ENCODE measurements at places on chromosomes 2 and 18.

GRCh38 chr2:239499726-239500573, 99.1 kb upstream of the HDAC4 start:
- no peak for DNase-seq

DNA sequence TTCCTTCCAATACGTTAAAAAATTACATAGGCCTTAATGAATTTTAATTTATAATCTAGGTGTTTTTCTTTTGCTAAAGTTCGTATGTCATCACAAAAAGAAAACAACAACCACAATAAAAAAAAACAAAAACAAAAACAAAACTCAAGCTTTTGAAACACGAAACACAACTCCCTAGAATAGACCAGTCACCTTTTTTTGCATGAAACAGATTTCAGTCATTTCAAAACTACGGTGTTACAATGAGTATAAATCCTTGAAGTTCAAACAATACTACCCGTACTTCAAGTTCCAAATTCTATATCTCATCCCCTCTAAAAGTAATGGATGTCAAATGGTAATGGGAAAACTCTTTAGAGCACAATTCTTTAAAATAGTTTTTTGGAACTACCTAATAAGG, 142.4 kb downstream of the CDH2 start:
- no peak for DNase-seq

DNA sequence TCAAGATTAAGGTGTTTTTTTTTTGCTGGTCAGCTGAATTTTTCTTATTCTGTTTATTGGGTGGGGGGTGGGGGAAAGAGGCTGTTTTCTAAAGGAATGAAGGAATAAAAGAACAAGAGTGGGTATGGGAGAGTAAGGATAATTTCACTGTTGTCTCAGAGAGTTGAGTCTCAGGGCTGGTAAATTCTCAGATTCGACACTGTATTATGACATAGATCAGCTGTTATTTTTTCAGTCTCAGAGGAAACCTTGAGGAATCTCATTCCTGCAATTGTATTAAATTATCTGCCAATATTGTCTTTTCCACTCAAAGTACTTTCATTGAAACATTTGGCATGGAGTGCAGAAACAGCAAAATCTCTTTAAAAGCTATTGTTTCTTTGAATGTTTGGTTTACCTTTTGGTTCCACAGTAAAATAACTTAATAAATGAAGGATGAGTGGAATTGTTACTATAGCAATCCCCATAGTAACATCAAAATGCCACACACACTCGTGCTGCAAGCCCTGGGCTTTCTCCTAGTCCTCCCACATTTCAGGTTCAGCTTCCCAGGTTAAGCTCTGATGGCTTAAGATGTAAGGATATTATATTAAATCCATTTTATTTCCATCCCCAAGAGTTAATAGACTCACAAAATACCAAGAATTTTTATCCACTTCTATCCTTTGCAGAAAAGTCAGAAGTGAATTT, 478.7 kb upstream of the TCF4 start:
- DNase-seq, result no peak

DNA sequence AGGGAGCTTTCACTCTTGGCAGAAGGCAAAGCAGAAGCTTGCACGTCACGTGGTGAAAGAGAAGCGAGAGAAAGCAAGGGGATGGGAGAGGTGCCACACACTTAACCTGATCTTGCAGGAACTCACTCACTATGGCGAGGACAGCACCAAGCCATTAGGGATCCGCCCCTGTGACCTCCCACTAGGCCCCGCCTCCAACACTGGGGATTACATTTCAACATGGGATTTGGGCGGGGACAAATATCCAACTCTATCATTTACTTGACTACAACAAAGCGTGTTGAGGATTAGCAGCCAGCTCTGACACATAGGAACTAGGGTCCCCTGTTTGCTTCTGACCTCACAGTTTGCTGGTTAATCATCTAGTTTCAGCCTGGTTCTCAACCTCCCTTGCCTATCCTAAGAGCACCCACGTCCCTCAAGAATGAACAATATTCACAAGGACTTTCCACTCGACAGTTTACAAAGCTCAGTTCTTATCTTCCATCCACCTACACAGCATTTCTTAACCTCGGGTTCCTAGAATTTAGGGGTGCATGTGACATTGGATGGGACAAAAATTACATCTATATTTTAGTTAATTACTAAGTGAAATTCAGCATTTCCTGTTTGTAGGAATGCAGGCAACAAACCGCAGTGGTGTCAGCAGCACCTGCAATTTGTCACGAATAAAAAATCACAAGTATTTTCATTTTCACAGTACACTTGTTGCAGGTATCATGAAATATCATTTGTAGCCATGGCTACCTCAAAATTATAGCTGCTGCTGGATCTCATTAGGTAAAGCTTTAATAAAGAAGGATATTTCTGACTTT, 36.0 kb downstream of the LBH start:
- DNase-seq, result no peak

- DNase-seq, result no peak
Observed at GRCh38 chr2:938181-939005, 12.3 kb upstream of the SNTG2 start.

DNA sequence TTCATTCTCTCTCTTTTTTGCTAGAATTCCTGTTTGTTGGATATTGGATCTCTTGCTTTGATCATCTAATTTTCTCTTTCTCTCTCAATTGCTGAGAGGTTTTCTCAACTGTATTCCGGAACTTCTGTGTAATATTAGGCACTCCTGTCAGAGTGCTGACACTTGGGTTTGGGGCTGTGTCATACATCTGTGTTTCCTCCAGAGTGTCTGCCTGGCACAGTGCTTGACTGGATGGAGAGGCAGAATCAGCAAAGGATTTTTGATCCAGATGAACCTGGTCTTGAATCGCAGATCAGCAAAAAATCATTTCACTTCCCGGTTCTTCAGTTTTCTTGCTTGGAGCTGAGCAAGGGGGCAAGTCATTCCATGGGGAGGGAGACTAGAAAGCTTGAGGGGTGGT, 87.7 kb upstream of the CXCR4 start:
- no peak for DNase-seq

GRCh38 chr18:34993289-34993688, 47.9 kb upstream of the MAPRE2 start:
- DNase-seq, result no peak

- no peak for DNase-seq
Observed at GRCh38 chr2:46508759-46509158, 29.4 kb downstream of the TMEM247 start.

- no peak for DNase-seq
Observed at GRCh38 chr2:73983322-73984202, 1.1 kb upstream of the TET3 start.

DNA sequence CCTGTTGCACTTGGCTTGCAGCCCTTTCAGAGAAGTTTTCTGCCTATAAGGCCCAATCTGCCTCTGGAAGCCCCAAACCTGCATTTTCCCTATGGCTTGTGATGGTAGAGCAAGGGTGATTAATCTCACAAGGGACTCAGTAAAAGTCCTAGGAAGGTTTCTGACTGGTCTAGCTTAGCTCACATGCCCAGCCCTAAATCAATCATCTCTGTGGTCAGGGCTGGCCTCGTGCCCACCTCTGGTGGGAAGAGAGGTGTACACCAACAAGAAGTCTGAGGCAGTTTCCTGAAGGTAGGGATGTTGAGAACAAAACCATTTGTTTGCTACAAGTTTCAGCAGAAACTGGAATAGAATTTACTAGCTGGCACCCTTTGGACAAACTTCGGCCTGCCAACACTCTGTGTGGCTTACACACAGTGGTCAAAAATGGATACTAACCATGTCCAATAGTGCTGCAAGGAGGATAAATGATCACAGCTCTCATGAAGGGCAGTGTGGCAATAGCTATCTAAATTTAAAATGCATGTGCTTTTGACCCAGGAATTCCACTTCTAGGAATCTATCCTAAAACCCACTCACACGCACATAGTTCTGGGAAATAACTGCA, 96.4 kb downstream of the EN1 start:
- DNase-seq, result no peak

DNA sequence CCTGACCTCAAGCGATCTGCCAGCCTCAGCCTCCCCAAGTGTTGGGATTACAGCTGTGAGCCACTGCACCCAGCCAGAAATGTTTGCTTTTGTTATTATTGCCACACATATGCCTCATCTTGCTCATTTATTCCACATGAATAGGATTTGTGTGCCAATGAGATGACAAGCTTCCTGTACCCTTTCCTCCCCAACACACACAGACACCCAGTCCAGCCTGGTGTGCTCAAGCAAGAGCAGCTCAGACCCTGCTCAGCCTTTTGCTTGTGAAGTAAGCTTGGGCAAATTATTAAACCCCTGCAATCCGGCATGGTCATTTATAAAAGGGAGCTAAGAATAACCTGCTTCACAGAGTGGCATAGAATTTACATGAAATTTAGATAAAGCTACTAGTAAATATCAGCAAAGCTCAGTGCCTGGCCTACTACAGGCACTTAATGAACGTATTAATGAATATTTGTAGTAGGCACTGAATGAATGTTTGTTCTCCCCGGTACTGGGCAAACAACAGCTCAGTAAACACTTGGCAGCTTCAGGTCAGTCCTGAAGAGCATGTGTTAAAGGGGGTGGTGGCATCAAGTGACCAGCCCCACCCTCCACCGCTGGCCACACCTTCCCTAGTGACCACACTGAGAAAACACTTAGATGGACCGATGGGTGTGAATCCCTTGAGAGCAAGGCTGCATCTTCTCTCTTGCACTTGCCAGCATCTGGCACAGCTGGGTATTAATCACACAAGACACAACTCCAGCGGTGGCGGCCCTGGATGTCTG, 280.2 kb downstream of the SRBD1 start:
- no peak for DNase-seq

DNA sequence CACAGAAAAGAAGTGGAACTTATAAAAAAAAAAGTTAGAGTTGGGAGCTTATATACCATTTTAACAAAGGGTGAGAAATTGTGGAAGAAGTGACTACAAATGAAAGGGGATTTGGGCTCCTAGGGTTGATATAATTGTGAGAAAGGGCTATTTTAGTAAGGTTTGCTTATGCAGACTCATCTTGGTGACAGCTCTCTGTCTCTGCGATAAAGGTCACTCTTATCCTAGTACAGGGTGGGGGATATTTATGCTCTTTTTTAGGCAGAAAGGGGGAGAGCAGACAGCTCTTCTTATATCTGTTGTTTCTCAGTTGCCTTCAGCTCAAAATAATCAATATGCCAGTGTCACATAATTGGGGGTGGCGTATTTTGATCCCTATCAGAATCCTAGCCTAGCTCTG, 31.3 kb upstream of the CHMP1B start:
- no peak for DNase-seq

GRCh38 chr2:173064151-173064805, 11.4 kb upstream of the MAP3K20 start:
- DNase-seq, result no peak

DNA sequence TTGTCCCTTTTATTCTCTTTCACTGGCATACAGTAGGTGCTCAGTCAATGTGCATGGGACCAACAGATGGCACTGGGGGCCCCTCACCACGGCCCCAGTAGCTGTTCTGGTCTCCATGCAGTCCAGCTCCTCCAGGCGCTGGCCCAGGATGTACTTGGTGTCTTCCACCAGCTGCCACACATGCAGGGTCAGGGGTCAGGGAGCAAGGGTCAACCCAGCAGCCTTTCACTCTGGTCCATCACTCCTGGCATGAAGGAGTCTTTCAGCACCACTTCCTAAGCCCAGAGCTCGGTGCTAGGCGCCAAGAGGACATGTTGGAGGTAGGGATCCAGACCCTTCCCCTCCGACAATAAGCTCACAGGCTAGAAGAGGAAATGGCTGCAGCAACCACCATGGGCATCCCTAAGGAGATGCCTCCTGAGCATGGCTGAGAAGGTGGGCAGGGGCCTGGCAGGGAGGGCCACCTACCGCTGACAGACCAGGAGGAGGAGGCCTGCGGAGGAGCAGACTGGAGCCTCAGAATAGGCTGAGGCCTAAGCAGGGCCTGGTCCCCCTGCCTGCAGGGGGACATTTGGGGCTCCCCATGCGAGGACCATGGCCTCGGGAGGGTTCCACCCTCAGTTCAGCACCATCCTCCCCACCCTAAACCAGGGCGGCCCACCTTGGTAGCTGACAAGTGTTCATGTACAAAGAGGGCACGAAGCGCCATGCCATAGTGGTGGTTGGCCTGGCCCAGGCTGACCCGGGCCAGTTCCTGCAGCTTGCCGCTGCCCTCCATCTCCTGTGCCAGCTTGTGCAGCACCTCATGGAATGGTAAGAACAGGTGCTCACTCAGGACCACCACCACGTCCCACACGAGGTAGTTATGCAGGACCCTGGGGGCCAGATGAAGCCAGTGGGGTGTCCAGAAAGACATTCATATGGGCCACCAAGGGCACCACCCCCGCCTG, 10.2 kb downstream of the ALPG start:
- DNase-seq, result no peak

GRCh38 chr2:114203679-114204078, 238.8 kb upstream of the DPP10 start:
- DNase-seq, result no peak

DNA sequence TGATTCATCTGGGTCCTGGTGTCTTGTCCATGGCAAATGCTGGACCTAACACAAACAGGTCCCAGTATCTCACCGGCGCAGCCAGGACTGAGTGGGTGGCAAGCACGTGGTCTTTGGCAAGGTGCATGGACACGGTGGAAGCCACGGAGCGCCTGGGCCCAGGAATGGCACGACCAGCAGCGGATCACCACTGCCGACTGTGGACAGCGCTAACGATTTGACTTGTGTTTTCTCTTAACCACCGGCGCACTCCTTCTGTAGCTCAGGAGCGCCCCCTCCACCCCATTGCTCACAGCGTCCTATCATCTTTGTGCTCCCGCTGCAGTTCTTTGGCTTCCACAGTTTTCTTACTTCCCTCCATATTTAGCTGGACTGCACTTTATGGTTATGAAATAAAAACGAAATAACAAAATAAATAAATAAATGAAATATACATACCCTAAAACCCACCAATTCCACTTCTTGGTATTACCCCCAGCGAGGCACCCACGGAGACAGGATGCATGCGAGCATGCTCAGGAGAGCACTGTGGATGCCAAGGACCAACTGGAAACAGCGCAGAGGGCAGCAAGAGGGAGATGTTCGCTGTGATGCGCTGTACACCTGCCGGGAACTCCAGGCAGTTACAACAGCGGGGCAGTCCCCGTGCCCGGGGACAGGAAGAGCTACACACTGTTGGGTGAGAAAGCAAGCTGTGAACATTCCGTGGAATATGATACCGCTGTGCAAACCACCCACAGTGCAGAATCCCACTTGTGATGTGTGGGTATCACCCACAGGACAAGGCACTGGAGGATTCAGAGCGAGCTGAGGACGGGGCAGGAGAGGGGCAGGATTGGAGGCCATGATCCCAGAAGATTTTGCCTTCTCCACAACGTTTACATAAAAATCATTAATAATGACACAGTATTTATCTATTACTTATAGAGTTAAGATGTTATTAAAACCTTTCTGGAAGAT, 7.0 kb upstream of the CIDEA start:
- no peak for DNase-seq

- DNase-seq, result no peak
Observed at GRCh38 chr2:72003124-72003523, 144.5 kb downstream of the CYP26B1 start.

GRCh38 chr18:58196881-58197872, 153.2 kb downstream of the NEDD4L start:
- DNase-seq, result no peak
